Renal pelvis (tissue), 12 donors: ENCODE measurements at places on chromosomes 5 and 9. TPM values are rescaled to one million over a fixed set of nuclear protein-coding genes. Genes with fewer than 3 reads are reported as not detected.

DNA sequence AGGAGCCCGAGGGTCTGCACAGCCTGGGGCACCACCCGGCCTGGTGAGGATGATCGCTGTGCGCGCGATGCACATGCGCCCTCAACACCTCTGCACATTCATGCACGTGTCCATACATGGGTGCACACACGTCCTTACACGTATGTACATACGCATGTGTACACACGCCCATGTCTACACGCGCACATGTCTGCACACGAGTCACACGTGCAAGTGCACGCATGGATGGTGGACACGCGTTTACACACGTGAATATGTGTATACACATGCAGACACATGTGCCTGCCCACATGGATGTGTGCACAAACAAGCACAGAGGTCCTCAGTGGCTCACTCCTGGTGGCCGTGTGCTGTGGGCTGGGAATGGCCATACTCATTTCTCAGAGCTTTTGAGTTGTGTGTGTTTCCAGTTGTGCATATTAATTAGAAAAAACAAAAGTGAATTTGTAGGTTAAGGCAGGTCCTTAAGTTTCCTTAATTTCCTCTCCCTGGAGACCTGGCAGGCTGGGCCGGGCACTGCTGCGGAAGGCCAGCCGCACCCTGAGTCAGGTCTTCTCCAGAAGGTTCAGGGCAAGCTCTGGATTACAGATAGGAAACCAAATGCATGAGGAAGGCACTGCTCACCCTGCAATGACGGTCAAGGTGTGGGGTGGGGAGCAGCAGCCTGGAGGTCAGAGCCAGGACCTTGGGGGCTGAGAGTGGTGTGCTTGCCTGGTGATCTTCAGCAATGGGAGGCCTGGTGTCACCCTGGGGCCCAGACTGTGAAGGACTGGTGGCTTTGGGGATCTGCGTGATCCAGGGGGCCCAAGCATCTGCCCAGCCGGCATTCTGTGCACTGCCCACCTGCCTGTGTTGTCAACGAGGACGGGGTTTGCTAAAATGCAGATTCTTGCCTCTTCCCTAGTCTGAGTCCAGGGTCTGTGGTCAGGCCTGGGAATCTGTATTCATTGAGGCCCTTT lies 1.3 kb upstream of the RNU6ATAC start:
- no peak for DNase-seq

- no peak for DNase-seq
Measured at GRCh38 chr9:7721291-7721690, 78.3 kb downstream of the DMAC1 start.

Gene CCNJL
- 8.0 TPM for polyA plus RNA-seq

DNA sequence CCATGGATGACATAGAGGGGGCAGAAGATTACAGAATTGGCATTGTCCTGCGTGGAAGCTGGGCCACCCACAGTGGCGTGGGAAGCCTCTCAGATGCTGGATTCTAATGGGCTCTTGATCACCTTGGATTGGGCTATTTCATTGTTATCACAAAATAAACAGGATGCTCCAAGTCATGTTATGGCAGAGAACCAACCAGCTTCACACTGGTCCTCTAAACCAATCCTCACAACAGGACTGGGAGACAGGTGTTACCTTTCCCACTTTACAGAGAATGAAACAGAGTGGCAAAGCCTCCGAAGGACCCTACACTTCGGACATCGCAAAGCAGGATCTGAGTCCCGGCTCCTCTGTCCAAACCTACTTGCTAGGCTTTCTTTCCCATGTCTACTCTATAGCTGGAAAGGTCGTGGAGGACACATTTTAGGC lies 455 bp upstream of the SMIM3 start:
- no peak for DNase-seq

DNA sequence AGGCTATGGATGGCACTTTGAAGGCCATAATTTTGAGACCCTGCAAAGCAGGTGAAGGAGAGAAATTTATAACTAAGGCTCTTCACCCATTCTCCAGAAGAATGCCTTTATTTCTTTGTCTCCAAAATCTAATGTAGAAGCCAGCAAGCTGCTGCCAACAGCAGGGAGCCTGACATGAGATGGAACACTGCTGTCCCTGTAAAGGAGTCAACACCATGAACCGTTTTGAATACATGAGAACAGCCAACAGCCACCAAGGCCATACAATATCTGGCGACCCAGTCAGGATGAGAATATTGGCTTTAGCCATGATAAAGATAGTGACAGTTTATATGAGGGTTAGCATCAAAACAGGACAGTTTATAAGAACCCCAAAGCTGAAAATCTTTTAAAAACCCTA lies 121.2 kb upstream of the LIFR start:
- no peak for DNase-seq

- no peak for DNase-seq
Measured at GRCh38 chr5:96962540-96962991, 26.7 kb downstream of the LNPEP start.
